Umbilical cord (tissue), 2 donors: ENCODE measurements at places on chromosomes 5 and 9.
A peak's percentile ranks its signal among the peaks of the same experiment; 100 is the strongest.

DNA sequence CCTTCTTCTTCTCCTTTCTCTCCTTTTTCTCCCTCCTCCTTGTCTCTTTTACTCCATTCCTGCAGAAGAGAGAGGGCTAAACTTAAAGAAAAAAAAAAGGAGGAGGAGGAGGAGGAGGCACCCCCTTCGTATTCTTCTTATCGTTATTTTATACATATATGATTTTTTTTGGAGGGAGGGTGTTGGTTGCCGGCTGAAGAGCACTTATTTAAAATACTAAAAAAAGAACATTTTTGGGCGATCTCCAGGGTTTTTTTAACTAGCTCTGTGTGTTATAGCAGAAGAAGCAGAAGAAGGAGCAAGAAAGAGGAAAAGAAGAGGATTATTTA, 381 bp downstream of the NR2F1 start:
- no peak for DNase-seq

DNA sequence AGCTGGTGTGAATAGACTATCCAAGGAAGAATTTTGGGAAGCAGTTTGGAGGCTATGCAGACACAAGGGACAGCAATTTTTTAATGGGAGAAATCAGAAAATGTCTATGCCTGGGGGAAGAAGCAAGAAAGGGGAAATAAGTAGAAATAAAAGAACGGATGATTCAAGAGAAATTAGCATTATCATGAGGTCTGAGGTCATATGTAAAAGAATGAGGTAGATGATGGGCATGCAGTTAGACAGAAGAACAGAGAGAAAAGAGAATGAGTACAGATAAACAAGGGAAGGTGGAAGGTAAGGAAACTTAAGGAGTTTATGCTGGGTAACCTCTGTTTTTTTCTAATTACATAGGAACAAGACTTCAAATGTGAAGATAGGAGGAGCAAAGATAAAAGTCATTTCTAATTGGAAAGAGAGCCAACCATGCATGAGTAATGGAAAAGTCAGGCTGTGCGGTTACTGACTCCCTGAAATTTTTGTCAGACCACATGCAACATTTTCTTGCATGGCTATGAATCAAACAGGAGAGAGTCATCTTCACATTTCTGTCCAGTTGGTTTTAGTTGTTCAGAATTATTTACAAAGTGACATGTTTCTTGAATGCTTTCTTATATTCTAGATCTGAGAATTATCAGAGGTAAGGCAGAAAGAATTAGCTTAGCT, 101.0 kb upstream of the PIK3R1 start:
- DNase-seq = peak; percentile 12

GRCh38 chr9:129102095-129102525, 8.5 kb downstream of the CRAT start:
- no peak for DNase-seq

DNA sequence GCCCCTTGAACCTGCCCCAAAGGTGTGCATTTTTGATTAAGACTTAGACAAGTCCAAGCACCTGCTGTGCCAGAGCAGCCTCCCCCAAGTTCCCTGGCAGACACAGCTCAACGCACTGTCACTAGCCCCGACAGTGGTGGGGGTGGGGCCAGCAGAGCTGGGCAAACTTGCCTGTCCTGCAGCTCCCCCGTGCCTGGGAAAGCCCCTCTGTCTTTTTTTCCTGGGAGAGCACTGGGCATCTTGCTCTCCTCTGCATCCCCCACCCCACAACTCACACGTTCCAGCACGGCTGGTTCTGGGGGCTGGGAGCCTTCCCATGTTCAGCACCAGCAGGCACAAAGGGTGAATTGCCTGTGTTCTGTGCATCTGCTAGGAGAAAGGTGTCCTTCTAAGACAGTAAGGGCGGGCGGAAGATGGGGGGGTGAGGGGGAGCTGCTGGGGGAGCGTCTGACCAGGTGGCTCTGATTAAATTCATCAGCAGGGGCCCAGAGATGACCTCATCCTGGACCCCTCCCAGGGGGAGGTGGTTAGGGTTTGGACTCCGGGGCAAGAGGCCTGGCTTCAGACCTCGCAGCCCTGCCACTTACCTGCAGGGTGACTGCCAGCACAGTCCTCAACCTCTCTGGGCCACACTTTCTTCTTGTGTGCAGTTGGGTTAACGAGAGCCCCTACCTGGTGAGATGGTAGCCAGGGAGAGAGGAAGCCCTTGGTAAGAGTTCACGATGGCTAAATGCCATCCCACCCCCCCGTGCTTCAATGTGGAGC, 23.5 kb downstream of the HMCN2 start:
- no peak for DNase-seq

DNA sequence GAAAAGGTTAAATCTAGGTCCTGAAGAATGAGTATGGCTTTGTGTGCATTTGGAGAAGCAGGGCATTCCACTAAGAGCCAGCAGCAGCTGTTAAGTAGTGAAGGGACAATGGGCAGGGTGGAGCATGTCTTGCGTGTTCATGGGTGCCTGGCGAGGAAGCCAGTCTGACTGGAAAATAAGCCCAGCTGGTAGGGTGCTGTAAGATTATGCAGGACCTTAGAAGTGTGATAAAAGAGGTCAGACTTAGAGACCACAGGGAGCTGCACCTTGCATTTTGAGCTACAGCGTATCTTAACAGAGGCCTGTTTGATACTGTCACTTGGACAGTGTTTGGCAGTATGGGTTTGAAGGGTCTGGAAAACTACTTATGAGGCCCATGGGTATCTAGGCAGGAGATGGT, 131.7 kb upstream of the ELL2 start:
- no peak for DNase-seq

DNA sequence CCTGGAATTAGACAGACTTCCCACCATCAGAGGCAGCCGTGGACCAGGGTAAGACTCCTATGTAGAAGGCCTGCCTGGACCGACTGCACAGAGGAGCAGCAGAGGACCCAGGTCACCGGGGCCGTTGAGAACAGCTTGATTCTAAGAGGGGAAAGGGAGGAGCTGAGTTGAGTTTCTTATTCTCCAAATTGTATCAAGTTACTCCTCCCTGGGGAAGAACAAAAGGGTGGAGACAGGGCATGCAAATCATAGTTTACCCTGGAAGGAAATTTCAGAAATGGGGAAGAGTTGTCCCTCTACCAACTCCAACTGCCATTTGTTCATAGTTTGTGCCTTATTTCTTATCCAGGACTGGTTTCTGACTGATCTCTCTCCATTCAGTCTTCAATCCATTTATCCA, 20.9 kb upstream of the SLC31A2 start:
- DNase-seq = no peak

DNA sequence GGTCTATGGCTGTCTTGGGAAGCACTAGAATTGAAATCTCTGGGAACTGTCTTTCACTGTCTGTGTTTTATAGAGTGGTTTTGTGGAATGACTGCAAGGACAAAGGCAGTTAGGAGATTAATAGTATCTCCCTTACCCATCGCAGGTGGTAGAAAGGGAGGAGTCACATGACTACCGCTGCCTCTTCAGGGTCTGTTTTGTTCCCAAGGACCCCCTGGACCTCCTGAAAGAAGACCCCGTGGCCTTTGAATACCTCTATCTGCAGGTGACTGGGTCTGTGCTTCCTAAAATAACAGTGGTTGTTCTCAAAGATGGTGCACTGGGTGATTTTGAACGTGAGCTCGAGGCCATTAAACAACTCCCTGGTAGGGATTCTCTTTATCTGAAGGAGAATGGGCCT, 22.8 kb upstream of the TRMT10B start:
- no peak for DNase-seq

DNA sequence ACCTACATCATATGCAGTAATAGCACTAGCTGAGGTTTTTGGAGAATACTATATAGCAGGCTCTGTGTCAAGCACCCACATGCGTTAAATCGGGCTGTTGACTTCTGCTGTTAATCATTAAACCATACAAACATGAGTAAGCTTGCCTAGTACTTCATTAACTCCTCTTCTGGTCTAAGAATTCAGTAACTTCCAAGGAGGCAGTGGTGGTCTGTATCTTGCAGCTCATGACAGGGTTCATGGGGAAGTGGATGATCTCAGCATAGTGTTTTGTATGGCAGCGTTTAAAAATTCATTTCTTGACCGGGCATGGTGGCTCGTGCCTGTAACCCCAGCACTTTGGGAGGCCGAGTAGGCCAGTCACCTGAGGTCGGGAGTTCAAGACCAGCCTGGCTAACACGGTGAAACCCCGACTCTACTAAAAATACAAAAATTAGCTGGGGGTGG, at the start of gene HAVCR1:
HAVCR1 (minus strand) TSS at position 24 of the 447 bp plus-strand sequence. CDS start 1,173 bp downstream, outside the sequence.
- no peak for DNase-seq

GRCh38 chr5:57566914-57567313, 84.3 kb upstream of the ACTBL2 start:
- peak; percentile 66 for DNase-seq

GRCh38 chr9:2583308-2584013, 38.1 kb upstream of the VLDLR start:
- no peak for DNase-seq

DNA sequence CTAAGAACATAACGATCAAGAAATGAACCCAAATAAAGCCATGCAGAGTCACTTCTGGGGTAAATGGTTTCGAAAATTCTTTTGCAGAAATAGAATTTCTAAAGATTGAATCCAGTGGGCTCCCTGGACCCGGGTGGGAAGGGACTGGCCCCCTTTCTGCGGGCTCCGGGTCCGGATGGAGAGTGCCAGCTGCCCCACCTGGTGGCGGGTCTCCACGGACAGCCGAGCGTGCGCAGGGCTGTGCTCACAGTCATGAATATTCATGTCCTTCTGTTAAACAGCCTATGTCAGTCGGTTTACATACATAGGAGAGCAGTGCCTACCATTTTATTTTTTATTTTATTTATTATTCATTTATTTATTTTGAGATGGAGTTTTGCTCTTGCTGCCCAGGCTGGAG, 4.7 kb upstream of the PPP1R26 start:
- no peak for DNase-seq

GRCh38 chr5:42284584-42284983, 138.7 kb upstream of the GHR start:
- DNase-seq = no peak

GRCh38 chr5:126538579-126538978, 56.4 kb downstream of the ALDH7A1 start:
- DNase-seq = no peak

GRCh38 chr5:167565189-167565954, 726.1 kb upstream of the WWC1 start:
- DNase-seq = peak; percentile 22

DNA sequence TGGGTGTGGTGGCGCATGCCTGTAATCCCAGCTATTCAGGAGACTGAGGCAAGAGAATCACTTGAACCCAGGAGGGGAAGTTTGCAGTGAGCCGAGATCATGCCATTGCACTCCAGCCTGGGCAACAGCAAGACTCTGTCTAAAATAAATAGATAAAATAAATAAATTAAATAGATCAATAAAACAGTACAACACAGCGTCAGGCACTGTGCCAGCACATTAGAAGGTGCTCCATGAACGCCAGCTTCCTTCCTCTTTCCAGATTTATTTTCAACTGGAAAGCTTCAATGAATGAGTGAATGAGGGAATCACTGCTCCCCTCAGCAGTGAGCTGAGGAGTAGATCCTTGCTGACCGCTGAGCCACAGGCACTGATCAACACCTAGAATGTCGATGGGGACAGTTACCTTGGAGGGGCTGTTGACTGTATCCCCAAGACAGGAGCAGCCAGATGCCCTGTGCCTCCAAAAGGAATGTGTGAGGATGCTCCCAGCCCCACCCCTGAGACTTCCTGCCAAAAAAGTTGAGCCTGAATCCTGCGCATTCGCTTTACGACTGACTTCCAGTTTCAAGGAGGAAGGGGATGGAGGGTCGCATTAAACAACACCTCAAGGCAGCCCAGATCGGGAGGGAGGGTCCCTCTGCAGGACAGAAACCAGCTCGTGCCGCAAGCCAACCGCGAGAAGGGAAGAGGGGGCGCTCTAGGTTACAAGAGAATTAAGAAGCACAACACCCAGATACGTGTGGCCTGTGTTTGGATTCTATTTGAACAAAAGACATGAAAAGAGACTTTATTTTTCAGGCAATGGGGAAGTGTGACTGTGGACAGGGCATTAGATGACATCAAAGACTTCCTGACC, 54.0 kb upstream of the CNOT6 start:
- DNase-seq = peak; percentile 26

GRCh38 chr9:122808141-122808540, 8.2 kb downstream of the OR1K1 start:
- no peak for DNase-seq

DNA sequence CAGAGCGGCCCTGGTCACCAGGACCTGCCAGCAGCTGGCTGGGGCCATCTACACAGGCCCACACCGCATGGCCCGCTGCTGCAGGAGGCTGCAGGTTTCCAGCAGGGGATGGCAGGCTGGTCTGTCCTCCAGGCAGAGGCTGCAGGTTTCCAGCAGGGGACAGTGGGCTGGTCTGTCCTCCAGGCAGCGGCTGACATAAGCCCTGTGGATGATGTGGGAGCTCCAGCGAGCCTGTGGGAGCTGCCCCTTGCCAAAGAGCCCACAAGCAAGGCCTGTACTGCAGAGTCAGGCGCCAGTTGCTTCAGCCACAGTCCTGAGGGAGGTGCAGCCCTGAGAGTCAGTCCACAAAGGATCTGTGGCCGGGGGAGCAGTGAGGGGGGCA, 18.5 kb downstream of the TPPP start:
- DNase-seq = no peak

DNA sequence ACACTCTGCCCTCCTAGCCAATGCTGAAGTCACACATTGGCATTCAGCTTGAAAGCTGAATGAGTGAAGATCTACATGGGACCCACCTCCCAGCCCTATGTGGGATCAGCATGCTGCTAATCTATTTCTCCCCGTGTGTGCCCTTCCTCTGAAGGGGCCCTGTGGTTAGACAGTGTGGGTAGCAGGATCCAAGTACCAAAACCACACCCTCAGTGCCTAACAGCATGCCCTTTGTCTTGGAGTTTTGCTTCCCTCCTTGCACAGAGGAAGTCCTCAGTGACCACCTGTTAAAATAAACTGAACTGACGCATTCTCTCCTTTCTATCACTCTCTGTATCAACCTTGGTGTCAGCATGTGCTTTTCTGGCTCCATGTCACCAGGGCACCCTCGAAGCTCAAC, 25.0 kb downstream of the SH3TC2 start:
- DNase-seq = no peak

- DNase-seq = peak; percentile 82
These were observed 2.3 kb downstream of the HAPLN1 start for GRCh38 chr5:83718195-83718825.

GRCh38 chr5:156128026-156128425, 198.9 kb upstream of the SGCD start:
- peak; percentile 33 for DNase-seq

- peak; percentile 62 for DNase-seq
These were observed 168.6 kb downstream of the CARTPT start for GRCh38 chr5:71887680-71888079.

DNA sequence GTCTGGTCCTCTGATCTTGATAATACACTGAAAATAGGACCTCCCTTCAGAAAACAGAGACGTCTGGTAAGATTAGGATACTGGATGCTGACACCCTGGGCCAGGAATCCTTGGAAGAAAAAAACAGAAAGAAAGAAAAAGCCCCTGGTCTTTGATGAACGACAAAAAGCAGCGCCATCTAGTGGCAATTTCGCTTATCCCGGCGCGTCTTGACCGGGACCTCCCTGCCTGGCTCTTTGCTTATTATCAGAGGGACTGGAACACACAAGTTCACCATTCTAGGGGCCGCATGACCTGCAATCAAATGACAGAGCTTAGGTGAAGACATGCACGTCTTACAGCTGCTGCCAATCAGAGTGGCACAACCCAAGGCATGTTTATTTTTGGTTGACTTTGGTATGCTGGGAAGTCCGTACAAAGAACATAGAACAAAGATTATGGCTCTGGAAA, 114.9 kb upstream of the NFIB start:
- peak; percentile 90 for DNase-seq

GRCh38 chr5:179124273-179124852, 64.2 kb downstream of the ZNF354C start:
- no peak for DNase-seq

- DNase-seq = no peak
These were observed 64.2 kb upstream of the GPR151 start for GRCh38 chr5:146580237-146580636.

GRCh38 chr9:125674981-125675973, 31.7 kb downstream of the MAPKAP1 start:
- peak; percentile 68 for DNase-seq
